ENCODE measurements at places on chromosomes 12 and 14. TPM values are rescaled to one million over a fixed set of nuclear protein-coding genes. Genes with fewer than 3 reads are reported as not detected.

Gene DYRK2
- 28.7 TPM for total RNA-seq

Gene SLCO1B1
- total RNA-seq, result 0.32 TPM

Gene PRKD1
- total RNA-seq, result not detected

Gene IL22
- total RNA-seq, result not detected

Gene ATF1
- total RNA-seq, result 48.8 TPM

Gene TCHP
- 17.3 TPM for total RNA-seq

Gene PPP1R13B
- total RNA-seq, result 17.8 TPM

Gene TBX3
- total RNA-seq, result 12.8 TPM

Gene CLEC6A
- not detected for total RNA-seq

Gene CACNA1C
- total RNA-seq, result 0.05 TPM

Gene MYH7
- total RNA-seq, result not detected

Gene ZC2HC1C
- 0.98 TPM for total RNA-seq

Gene BATF
- total RNA-seq, result 0.69 TPM

Gene KCNMB4
- total RNA-seq, result 5.0 TPM

Gene AQP6
- total RNA-seq, result not detected

Gene CLMN
- 33.4 TPM for total RNA-seq

Gene TMEM253
- total RNA-seq, result 0.59 TPM

Gene TAS2R30
- 1.5 TPM for total RNA-seq

Gene POU6F1
- 6.4 TPM for total RNA-seq

Gene DACT1
- 1.6 TPM for total RNA-seq

Gene AMHR2
- not detected for total RNA-seq

Gene RTL1
- total RNA-seq, result not detected

Gene CLEC4E
- total RNA-seq, result not detected

Gene INHBE
- total RNA-seq, result 0.89 TPM

Gene CPNE6
- not detected for total RNA-seq

Gene GPR84
- total RNA-seq, result not detected

Gene RNASE1
- 3.3 TPM for total RNA-seq

Gene CRIP2
- total RNA-seq, result 31.1 TPM

Gene KCNA5
- not detected for total RNA-seq

Gene IQSEC3
- total RNA-seq, result not detected

Gene LRP1-AS
- total RNA-seq, result not detected

Gene GPR132
- 0.10 TPM for total RNA-seq

Gene BCL11B
- 1.1 TPM for total RNA-seq

Gene LRRC23
- total RNA-seq, result 8.0 TPM

Gene CLEC1B
- not detected for total RNA-seq

Gene SYNE3
- total RNA-seq, result 3.6 TPM

Gene OSBPL8
- 115 TPM for total RNA-seq

Gene DCN
- 3.6 TPM for total RNA-seq

Gene GLT8D2
- total RNA-seq, result 4.8 TPM

Gene ANKRD33
- not detected for total RNA-seq

Gene KCNK10
- not detected for total RNA-seq

Gene PAX9
- 5.2 TPM for total RNA-seq

Gene RBP5
- 0.22 TPM for total RNA-seq

Gene ACOT6
- total RNA-seq, result not detected

Gene SDR39U1
- total RNA-seq, result 61.8 TPM

Gene CYP27B1
- total RNA-seq, result 11.6 TPM

Gene CCDC175
- total RNA-seq, result not detected

Gene TUBA1B
- total RNA-seq, result 1,628 TPM

Gene METTL17
- 93.5 TPM for total RNA-seq

Gene TCTN2
- total RNA-seq, result 12.1 TPM

Gene CLEC2A
- not detected for total RNA-seq

Gene TCL1B
- total RNA-seq, result not detected

Gene KRT85
- total RNA-seq, result not detected

Gene SLC6A12
- total RNA-seq, result 0.64 TPM

Gene SELPLG
- total RNA-seq, result 1.2 TPM
